NCI-H2029 (cell line): ENCODE measurements at places on chromosomes 4 and X.

DNA sequence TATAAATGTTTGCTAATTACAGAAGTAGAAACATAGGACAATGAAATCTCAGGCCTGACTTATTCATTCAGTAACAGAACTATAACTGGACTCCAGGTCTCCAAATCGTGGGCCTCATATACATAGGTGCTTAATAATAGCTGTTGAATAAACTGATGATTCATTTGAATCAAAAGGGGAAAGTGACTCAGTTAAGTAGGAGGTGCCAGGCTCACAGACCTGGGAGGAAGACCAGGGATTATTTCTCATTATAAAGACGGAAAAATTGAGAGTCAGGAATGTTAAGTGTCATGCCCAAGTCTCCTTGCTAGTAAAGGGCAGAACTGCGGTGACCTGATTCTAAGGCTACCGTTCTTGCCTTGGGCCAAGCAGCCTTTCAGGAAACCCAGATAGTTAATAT is 131.5 kb downstream of the HS3ST1 start:
- no peak for DNase-seq

DNA sequence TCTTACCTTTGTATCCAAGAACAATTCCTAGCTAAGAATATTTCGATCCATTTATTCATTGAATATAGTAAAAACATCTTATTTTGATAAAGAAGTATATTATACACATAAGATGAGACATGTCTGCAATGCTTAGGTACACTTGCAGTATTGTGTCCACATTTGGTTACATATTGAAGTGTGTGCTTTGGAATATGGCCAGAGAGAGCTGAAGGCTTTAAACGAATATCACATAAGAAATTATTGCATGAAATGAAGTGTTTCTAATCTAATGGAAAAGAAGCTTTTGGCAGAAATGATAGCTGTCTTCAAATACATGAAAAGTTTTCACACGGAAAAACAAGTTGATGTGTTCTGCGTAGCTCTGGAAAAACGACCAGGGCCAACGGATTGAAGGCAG is 516.1 kb upstream of the ZFP42 start:
- peak; percentile 47 for DNase-seq

- DNase-seq, result no peak
Observed at GRCh38 chr4:3599951-3600350, 67.7 kb upstream of the LRPAP1 start.

DNA sequence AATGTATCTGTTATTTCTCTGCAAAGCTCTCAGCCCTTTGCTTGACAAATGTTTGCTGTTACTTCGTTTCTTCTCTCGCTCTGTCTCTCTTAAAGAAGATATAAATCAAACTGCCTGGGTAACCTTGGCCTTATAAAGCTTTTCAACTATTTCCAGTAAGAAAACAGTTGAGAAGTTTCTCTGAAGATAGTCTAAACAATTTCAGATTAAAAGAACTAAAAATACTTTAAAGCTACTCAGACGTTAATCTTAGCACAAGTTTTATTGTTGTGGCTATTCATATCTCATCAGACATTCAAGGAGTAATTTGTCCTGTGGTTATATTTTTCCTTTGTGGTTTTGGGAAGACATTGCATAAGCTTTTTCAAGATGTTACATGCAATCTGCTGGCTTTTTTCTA is 22.6 kb downstream of the HOPX start:
- DNase-seq, result no peak

- DNase-seq, result no peak
Observed at GRCh38 chr4:8694651-8695151, 102.1 kb downstream of the CPZ start.

GRCh38 chr4:112942077-112942476 is 107.4 kb upstream of the ANK2 start:
- DNase-seq, result peak; percentile 8

GRCh38 chr4:6116696-6117285 is 83.6 kb downstream of the JAKMIP1 start:
- DNase-seq, result peak; percentile 60

DNA sequence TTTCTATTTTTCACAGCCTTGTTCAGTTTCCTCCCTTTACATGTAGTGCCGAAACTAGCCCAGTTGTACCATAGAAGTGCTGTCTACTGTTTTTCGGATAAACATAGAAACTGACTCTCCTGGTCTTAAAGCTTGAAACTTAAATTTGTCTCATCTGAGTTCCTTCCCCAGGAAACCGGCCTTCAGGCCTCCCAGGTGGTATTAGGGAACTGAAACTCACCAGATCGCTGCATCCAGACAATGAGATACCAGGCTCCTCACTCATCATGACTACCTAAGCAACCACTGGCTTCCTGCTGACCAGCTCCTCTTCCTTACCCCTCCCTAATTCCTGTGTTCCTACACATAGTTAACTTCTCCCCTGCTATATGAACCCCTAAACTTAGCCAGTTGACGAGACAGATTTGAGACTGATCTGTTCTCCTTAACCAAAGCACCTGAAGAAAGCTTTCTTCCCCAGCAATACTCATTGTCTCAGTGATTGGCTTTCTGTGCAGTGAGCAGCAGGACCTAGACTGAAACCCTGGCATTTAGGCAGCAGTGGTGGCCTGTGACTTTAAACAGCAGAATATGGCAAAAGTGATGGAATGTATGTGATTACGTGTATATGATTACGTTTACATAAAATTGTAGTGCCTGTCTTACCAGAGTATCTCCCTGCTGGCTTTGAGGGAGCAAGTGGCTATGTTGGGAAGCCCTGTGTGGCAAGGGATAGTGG is 959.1 kb upstream of the LCORL start:
- no peak for DNase-seq

DNA sequence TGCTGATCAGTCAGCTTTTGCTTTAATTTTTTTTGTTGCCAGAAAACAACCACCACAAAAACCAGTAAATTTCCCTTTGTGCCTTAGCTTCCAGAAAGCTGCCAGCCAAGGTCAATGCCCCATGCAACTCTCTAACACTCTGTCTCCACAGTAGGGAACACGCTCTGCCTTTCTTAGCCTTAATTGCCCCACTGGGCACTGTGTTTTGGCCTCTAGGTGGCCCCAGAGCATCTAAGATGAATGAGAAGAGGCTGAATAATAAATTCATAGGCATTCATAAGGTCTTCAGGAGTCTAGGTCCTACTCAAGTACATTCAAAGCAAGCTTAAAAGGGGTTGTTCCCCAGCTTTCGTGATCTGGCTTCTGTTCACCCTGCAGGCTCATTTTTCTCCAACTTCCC is 57.7 kb upstream of the PASD1 start:
- peak; percentile 1 for DNase-seq

DNA sequence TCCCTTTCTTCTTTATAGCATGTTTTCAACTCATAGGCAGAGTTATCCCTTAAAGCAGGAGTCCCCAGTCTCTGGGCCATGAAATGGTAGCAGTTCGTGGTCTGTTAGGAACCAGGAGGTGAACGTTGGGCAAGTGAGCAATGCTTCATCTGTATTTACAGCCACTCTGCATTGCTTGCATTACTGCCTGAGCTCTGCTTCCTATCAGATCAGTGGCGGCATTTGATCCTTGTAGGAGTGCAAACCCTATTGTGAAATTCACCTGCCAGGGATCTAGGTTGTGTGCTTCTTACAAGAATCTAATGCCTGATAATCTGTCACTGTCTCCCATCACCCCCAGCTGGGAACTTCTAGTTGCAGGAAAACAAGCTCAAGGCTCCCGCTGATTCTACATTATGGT is 39.8 kb downstream of the DTHD1 start:
- DNase-seq, result no peak

DNA sequence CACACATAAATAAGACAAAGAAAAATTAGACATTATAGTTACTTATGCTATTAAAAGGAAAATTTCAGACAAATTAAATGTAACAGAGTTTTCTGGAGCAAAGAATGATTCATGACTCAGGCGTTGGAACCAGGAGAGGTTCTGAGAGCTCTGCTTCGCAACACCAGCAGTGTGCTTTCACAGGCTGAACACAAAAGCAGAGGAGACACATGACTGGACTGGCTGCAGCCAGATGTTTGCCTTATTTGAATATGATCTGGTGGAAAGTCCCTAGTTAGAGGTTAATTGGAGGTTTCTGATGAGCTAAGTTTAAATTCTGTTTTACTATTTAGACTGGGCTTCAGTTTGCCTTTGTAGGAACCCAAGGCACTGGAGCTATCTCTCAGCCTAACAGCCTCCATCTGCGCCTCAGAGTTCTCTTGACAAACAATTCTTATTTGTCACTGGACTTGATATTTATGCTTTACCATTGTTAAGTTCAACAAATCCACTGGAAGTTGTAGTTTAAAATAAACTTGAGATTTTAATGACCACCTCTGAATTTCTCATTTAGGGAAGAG is 16.2 kb downstream of the BOD1L1 start:
- no peak for DNase-seq

GRCh38 chrX:44770121-44770520 is 73.7 kb upstream of the DUSP21 start:
- DNase-seq, result no peak
